ENCODE measurements at places on chromosomes 6 and 20. TPM values are rescaled to one million over a fixed set of nuclear protein-coding genes. Genes with fewer than 3 reads are reported as not detected.
A peak's percentile ranks its signal among the peaks of the same experiment; 100 is the strongest.

DNA sequence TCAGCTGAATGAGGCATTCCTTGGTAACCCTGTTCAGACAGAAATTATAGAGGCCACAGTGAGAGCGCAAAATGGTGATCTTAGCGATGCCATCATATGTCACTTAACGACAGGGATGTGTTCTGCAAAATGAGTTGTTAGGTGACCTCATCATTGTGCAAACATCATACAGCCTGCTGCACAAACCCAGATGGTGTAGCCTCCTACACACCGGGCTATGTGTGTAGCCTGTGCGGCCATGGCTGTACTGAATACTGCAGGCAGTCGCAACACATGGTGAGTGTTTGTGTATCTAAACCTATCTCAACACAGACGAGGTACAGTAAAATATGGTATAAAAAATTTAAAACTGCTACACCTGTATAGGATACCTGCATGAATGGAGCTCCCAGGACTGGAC is 234.1 kb upstream of the PMEPA1 start:
- H3K4me3 ChIP-seq: no peak overlapping the region
- DNase-seq: no peak
- H3K36me3 ChIP-seq: no peaks in the 10 kb centered on the region

The MTG2 gene
- total RNA-seq: 20.0 TPM

- peak; percentile 58 for DNase-seq
- no peak overlapping the region for H3K4me3 ChIP-seq
- no peaks in the 10 kb centered on the region for H3K27me3 ChIP-seq
- no peak overlapping the region for H3K27ac ChIP-seq
Observed at GRCh38 chr20:50464026-50464724, 46.0 kb upstream of the PTPN1 start.

The OLIG3 gene
- total RNA-seq: not detected

DNA sequence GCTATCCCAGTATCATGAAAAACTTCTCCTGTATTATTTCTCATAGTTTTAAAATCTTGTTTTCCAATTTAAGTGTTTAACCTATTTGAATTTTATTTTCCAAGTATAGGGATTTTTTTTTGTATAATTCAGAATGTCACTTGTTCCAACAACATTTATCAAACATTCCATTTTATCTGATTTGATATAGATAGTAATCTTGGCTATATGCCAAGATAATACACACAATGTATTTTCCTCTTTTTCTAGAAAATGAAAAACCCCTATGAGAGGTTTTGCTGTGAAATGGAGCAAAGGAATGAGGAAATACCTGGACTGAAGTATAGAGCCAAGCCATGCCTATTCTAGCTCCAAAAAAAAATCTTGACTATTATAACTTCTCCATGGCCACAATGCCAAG is 628.9 kb downstream of the HTR1B start:
- H3K27me3 ChIP-seq: no peaks in the 10 kb centered on the region
- H3K36me3 ChIP-seq: no peaks in the 10 kb centered on the region
- no peak overlapping the region for H3K27ac ChIP-seq
- H3K4me1 ChIP-seq: no peaks in the 10 kb centered on the region
- DNase-seq: no peak
- H3K4me3 ChIP-seq: no peak overlapping the region

DNA sequence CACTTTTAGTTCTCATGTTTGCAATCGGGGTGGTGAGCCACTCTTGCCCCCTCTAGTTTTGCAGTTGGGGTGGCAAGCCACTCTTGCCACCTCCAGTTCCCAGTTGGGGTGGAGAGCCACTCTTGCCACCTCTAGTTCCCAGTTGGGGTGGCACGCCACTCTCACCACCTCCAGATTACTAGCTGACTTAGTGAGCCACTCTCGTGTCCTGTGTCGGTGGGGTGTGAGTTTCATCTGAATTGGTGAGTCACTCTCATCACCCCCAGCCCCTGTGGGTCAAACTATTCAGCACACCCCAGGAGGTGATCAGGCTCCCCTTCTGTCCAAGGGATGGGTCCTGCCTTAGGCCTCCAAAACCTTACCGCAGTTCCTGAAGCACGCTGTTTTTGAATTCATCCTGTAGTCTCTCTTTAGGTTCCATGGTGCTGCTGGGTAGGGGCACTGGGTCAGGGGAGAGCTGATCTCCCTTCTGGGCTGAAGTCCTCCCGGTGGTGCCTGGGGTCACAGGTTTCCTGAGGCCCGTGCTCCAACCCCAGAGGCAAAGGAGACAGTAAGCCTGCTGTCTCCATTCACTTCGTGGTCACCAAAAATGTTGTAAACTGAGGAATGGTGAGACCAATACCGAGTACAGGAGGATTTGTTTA is 224.2 kb upstream of the SYNCRIP start:
- peak overlapping the region; percentile 72 for H3K27ac ChIP-seq
- H3K36me3 ChIP-seq: no peaks in the 10 kb centered on the region
- H3K27me3 ChIP-seq: no peaks in the 10 kb centered on the region
- DNase-seq: no peak
- H3K4me3 ChIP-seq: no peak overlapping the region

The TPD52L1 gene
- total RNA-seq: 23.3 TPM

DNA sequence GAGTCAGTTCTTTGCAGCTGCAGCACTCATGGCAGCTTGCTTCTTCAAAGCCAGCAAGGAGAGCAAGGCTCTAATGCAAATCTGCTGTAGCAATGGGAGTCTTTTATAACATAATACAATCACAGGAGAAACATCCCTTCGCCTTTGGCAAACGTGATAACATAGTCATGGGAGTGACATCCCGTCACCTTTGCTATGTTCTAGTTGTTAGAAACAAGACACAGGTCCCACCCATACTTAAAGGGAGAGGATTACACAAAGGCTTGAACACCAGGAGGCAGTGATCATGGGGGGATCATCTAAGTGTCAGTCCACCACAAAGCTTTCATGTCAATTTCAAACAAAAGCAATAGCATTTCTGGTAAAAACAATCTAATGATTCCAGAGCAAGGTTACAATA is 40.1 kb upstream of the PHACTR2 start:
- no peak overlapping the region for H3K4me3 ChIP-seq
- no peak overlapping the region for H3K27ac ChIP-seq
- no peaks in the 10 kb centered on the region for H3K36me3 ChIP-seq
- no peaks in the 10 kb centered on the region for H3K4me1 ChIP-seq

GRCh38 chr6:159279790-159280277 is 110.6 kb downstream of the FNDC1 start:
- DNase-seq: peak; percentile 69
- H3K27ac ChIP-seq: no peak overlapping the region
- no peak overlapping the region for H3K4me3 ChIP-seq
- H3K27me3 ChIP-seq: no peaks in the 10 kb centered on the region
- peaks cover 6% of the 10 kb centered on the region for H3K4me1 ChIP-seq

DNA sequence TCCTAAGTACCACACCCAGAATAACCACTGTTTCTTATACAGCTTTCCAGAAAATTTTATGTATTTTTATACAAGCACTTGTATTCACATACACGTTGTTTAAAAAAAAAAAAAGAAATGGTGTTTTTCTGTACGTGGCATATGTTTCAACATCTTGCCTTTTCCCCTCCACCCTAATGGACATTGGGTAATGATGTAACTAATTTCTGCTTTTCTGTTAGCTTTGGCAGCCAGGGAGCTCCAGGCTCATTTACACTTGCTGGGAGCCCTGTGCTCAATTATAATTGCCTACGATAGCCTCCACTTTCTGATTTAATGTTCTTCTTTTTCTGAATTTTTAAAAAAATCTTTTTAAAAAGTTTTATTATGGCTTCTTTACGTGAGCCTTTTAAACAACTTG is 352.4 kb downstream of the UTRN start:
- no peak for DNase-seq
- H3K27ac ChIP-seq: no peak overlapping the region
- no peaks in the 10 kb centered on the region for H3K36me3 ChIP-seq
- H3K27me3 ChIP-seq: no peaks in the 10 kb centered on the region
- H3K4me3 ChIP-seq: no peak overlapping the region
- no peaks in the 10 kb centered on the region for H3K4me1 ChIP-seq

The CST7 gene
- 4.5 TPM for total RNA-seq

DNA sequence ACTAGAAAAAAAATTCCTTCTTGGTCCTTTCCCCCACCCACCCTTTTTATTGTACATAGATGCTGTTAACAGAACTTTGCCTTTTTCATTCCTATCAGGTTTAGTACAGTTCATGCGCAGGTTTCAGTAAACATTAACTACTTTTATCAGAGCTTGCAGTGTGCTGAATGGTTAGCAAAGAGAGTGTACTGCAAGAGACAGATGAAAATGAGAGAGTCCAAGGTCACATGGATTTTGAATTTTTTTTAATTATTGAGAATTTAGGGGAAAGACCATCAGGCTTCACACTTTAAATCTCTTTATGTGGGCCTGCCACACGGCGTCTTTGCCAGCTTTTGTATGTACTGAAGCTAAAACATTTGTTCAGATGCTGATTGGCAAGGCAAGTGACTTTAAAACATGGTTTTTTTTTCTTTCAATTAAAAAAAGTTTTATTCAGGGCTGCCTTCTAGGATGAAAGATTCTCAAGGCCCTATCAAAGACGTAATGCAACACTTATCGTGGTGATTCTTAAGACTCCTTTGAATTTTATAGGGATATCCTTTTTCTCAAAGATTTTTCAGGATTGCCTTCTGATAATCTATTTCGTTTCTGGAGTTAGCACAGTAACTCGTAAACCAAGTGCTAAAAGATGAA is 32.2 kb downstream of the RREB1 start:
- no peak for DNase-seq
- no peaks in the 10 kb centered on the region for H3K27me3 ChIP-seq
- peak overlapping the region; percentile 99 for H3K27ac ChIP-seq
- H3K4me1 ChIP-seq: peaks cover 92% of the 10 kb centered on the region
- no peaks in the 10 kb centered on the region for H3K36me3 ChIP-seq

The HRH3 gene
- total RNA-seq: not detected

- H3K4me3 ChIP-seq: peak overlapping the region; percentile 44
- DNase-seq: no peak
- H3K27ac ChIP-seq: peak overlapping the region; percentile 71
- peaks cover 23% of the 10 kb centered on the region for H3K4me1 ChIP-seq
- no peaks in the 10 kb centered on the region for H3K27me3 ChIP-seq
- no peaks in the 10 kb centered on the region for H3K36me3 ChIP-seq
Observed at GRCh38 chr6:37783025-37783855, 36.3 kb upstream of the ZFAND3 start.

DNA sequence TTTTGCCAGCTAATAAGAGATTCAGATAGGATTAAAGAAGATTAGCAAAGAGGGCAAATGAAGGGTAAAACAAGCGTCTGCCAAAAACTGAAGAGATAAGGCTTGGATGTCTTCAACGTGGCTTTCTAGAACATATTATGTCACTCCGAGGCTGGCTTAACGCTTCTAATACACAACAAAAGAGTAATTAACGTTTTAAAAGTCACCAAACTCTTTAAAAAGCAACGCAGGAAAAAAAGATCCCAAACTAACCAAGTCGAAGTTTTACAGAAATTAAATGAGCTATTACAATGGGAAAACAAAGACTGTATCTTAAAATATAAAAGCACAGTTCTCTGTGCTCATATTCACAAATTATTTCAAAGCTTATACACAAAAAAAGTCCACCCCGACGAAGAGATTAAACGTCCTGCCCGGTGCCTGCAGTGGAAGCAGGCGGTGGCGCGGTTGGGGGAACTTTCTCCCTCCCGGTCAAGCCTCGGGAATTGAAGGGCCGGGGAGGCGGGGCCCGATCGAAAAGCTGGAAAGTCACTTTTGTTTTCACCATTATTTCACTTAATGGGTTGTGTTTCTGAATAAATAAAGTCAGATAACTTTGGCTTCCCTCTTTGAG is 1.2 kb downstream of the MAK start:
- DNase-seq: peak; percentile 58
- peaks cover 24% of the 10 kb centered on the region for H3K27me3 ChIP-seq
- peak overlapping the region; percentile 79 for H3K4me3 ChIP-seq
- peaks cover 19% of the 10 kb centered on the region for H3K4me1 ChIP-seq
- H3K36me3 ChIP-seq: no peaks in the 10 kb centered on the region
- peak overlapping the region; percentile 74 for H3K27ac ChIP-seq

DNA sequence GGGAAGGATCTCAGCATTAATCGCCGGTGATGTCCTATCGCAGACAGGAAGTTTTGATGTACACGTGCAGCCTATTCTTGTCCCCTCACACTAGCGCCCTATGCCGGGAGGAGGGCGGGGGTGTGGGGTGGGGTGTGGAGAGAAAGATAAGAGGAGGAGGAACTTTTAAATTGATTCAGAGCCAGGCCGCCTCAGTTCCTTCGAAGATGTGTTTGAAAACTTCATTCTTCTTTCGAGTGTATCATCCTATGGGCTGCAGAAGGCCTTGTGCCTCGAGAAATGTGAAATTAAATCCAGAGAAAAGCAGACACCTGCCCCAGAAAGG is 2.5 kb upstream of the POU3F2 start:
- no peak overlapping the region for H3K27ac ChIP-seq
- peaks cover 60% of the 10 kb centered on the region for H3K4me1 ChIP-seq
- H3K27me3 ChIP-seq: peaks cover 100% of the 10 kb centered on the region
- no peak for DNase-seq
- H3K36me3 ChIP-seq: no peaks in the 10 kb centered on the region

GRCh38 chr6:35360349-35361138 is 18.2 kb downstream of the PPARD start:
- H3K27ac ChIP-seq: no peak overlapping the region
- peaks cover 27% of the 10 kb centered on the region for H3K36me3 ChIP-seq
- no peak overlapping the region for H3K4me3 ChIP-seq
- H3K4me1 ChIP-seq: peaks cover 64% of the 10 kb centered on the region

- DNase-seq: peak; percentile 73
- H3K27ac ChIP-seq: no peak overlapping the region
- no peak overlapping the region for H3K4me3 ChIP-seq
- H3K36me3 ChIP-seq: no peaks in the 10 kb centered on the region
Observed at GRCh38 chr6:44169154-44169553, 10.5 kb downstream of the CAPN11 start.

The SNPH gene
- 8.0 TPM for total RNA-seq

- no peaks in the 10 kb centered on the region for H3K4me1 ChIP-seq
- no peaks in the 10 kb centered on the region for H3K27me3 ChIP-seq
- no peak overlapping the region for H3K27ac ChIP-seq
- no peak for DNase-seq
- H3K36me3 ChIP-seq: no peaks in the 10 kb centered on the region
Observed at GRCh38 chr6:134950482-134950881, 581 bp upstream of the ALDH8A1 start.

GRCh38 chr6:39281312-39281980 is 32.8 kb downstream of the KCNK17 start:
- no peak overlapping the region for H3K27ac ChIP-seq
- DNase-seq: no peak
- no peaks in the 10 kb centered on the region for H3K36me3 ChIP-seq
- H3K4me3 ChIP-seq: no peak overlapping the region
- no peaks in the 10 kb centered on the region for H3K27me3 ChIP-seq
- peaks cover 11% of the 10 kb centered on the region for H3K4me1 ChIP-seq

- H3K36me3 ChIP-seq: peaks cover 26% of the 10 kb centered on the region
- H3K27ac ChIP-seq: peak overlapping the region; percentile 100
- DNase-seq: no peak
- peaks cover 52% of the 10 kb centered on the region for H3K4me1 ChIP-seq
Observed at GRCh38 chr20:50930976-50931305, 296 bp downstream of the ADNP start.

GRCh38 chr20:36527331-36528125 is 13.8 kb upstream of the MYL9 start:
- DNase-seq: no peak
- H3K27ac ChIP-seq: peak overlapping the region; percentile 78
- no peaks in the 10 kb centered on the region for H3K4me1 ChIP-seq
- H3K36me3 ChIP-seq: peaks cover 63% of the 10 kb centered on the region

- H3K4me1 ChIP-seq: peaks cover 25% of the 10 kb centered on the region
- H3K27me3 ChIP-seq: peaks cover 12% of the 10 kb centered on the region
- H3K36me3 ChIP-seq: no peaks in the 10 kb centered on the region
Observed at GRCh38 chr20:35597186-35597585, 18.4 kb upstream of the SPAG4 start.

The NOX3 gene
- total RNA-seq: not detected

The DEFB132 gene
- total RNA-seq: not detected

The NKAPL gene
- total RNA-seq: 0.45 TPM

- DNase-seq: no peak
- H3K4me3 ChIP-seq: no peak overlapping the region
- H3K27ac ChIP-seq: no peak overlapping the region
- no peaks in the 10 kb centered on the region for H3K4me1 ChIP-seq
- H3K27me3 ChIP-seq: no peaks in the 10 kb centered on the region
- peaks cover 28% of the 10 kb centered on the region for H3K36me3 ChIP-seq
Observed at GRCh38 chr20:34506480-34506879, 9.7 kb upstream of the DYNLRB1 start.
